DMS79 treated with DMSO at 0.1 percent for 48 hours (cell line): ENCODE measurements at places on chromosomes 1 and 21.

DNA sequence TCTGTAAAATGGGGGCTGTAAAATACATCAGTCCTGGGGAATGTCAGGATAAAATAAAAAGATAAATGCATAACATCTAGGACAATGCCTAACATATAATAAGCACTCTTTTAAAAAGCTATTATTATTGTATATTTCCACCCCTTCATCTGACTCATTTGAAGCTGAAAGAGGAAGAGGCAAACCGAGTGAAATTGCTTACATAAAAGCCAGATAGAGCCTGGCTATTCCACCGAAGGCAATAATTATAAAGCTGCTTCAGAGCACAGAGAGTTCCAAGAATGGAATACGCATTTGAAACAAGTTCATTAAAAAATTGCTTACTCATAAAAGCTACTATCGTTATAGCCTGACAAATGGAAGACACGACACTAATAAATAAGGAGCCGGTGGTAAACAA is 186.1 kb upstream of the CAMK1G start:
- DNase-seq, result no peak

DNA sequence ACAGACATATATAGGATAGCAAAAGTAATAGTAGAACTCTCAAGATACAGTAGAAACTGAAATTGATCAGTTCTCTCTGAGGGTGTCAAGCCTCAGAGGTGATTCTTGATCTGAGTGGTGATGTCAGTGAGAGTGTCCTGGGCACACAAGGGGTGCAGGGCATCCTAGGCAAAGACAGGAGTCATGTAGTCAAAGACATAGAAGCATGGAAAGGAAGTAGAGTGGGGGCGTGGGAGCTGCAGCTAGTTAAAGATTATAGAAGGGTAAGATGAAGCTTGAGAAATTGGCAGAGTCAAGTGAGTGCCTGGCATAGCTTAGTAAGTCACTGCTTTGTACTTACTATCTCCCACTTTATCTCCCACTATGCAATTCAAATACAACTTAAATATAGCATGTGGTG is 22.8 kb downstream of the CDC7 start:
- no peak for DNase-seq

- no peak for DNase-seq
Observed at GRCh38 chr1:160781914-160782689, 13.9 kb upstream of the LY9 start.

GRCh38 chr1:42178249-42178648 is 13.7 kb upstream of the GUCA2A start:
- DNase-seq, result peak; percentile 55

DNA sequence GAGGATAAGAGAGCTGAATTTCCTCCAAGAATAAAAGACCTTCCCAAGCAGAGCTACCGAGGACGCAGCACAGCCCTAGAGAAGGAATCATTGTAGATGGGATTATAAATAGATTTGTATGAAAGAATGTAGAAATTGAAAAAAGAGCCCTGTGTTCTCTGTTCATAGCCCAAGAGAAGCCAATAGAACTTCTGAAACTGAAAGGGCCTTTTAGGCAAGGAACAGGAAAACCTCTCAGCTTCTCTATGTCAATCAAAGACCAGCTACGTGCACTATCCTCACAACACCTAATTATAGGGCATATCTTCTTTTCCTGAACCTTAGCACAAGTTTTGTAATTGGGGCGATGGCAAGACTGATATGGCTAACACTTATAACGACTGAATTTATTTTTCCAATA is 192.4 kb upstream of the RNPC3 start:
- DNase-seq, result no peak

DNA sequence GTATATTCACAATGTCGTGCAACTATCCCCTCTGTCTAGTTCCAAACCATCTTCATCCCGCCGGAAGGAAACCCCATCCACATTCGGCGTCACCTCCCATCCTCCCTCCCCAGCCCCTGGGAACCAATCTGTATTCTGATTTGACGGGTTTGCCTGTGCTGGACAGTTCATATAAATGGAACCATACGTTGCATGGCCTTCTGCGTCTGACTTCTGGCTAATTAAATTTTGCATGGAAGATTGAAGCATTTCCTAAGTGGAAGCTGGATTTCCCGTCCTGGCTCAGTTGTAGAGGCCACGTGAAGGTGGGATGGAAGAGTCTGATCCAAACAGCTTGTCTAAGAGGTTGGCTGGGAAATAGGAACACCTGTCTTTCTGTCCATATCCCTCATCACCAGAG is 14.6 kb downstream of the SPSB1 start:
- DNase-seq, result no peak

GRCh38 chr1:184597650-184598357 is 156.9 kb downstream of the EDEM3 start:
- DNase-seq, result no peak

- DNase-seq, result no peak
Observed at GRCh38 chr1:167446966-167447365, 71.4 kb downstream of the CD247 start.

GRCh38 chr1:109828756-109829505 is 65.2 kb upstream of the EPS8L3 start:
- no peak for DNase-seq

DNA sequence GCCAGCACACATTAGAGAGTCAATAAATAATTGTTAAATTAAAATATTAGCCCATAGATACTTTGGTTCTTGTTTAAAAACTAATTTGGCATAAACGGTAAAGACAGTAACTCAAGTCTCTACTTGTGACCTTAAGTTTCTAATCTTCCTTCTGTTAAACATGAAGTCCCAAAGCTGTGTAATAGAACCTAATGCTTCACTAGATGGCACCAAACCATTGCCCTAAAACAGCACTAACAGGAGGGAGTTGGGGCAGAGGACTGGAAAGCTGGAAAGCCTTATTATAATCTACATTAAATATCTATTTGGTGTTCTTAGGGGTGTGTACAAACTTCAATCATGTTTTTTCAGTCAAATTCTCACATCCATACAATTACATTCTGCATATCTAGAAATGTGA is 176.7 kb downstream of the OLFM3 start:
- no peak for DNase-seq

DNA sequence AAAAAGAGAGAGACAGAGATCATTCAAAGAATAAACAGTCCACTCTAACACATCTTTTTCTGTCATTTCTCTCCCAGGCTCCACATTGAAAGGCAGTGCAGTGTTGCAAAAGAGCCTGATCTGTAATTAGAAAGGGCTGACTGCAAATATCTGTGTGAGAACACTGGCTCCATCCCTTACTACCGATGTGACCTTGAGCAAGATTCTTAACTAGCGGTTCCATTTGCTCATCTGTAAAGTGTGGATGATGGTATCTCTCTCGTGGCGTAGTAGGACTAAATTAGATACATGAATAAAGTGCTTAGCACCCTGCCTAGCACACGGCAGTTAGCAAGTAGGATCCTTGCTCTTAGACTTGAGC is 26.9 kb upstream of the SLC44A3 start:
- DNase-seq, result no peak

DNA sequence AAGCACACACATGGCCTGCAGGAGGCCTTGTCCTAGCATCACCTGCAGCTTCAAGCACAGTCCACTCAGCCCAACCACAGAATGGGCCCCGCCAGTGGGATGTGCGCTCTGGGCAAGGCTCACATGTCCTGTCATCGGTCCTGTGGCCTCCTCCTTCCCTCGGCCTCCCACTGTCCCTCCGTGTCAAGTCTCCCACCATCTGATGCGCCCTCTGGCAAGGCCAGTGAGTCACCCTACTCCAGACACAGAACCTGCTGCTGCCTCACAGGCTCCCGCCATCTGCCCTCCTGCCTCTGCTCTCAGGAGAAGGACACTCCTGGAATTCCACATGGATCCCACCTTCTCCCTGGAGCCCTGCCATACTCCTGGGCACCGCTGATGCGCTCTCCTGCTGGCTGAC is 14.2 kb downstream of the KCNAB2 start:
- DNase-seq, result no peak

DNA sequence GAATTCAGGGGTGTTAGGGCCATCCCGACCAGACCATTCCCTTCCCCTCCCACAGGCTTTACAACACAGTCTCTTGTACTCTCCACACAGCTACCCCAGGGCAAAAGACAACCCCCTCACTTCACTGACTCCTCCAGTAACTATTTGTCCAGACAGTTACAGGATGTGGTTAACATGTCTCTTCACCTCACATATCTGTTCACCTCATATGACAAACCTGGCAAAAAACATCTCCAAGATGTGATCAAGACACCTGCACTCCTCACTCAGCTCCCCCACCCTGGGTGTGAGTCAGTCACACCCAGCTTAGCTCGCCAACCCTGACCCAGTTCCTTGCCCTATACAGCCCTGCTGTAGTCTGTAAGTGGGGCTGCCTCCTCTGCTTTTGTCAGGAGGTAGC is 490.5 kb upstream of the CHRM3 start:
- DNase-seq, result no peak

DNA sequence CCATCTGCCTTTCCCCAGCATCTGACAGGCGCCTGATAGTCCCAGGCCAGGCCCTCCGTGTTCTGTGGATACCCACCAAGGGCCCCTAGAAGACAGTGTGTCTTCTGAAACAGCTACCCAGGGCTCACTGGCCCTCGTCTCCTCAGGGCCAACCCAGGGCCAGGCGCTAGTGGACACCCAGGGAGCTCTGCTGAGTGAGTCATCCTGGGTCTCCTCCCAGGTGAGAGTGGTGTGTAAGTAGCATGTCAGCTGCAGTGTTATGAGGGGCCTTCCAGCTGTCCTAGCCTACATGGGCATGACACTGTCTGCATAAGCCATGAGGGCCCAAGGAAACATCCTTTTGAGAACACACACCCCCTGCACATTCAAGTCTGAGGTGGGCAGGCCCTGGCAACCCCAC is 36.7 kb downstream of the CHD5 start:
- no peak for DNase-seq

- no peak for DNase-seq
Observed at GRCh38 chr1:213830371-213830770, 157.4 kb upstream of the PROX1 start.

GRCh38 chr1:21361506-21361905 is 71.2 kb upstream of the ECE1 start:
- no peak for DNase-seq

DNA sequence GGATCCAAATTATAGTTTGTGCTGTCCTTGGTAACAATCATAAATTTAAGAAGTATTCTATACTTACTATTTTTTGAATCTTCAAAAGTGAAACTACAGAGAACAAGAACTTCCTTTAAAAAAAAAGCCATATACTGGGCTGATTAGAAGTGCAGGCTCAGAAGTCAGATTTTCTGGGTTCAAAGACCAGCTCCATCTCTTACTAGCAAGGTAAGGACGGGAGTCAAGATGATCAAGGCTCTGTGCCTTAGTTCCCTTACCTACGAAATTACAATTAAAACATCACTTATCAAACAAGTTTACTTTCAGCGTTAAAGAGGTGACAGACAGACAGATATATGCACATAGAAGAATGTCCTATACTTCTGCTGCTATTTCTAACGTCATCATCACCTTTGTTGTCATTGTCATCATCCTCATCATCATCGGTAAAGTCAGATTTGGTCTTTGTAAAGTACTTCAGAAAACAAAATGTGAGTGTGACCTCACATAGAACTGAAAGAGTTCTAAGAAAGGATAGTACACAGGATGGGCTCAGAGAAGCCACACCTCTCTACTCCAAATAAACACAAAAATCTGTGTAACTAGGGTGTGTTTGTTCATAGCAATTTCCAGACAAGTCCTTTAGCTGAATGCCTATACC is 178.7 kb downstream of the VAV3 start:
- no peak for DNase-seq

DNA sequence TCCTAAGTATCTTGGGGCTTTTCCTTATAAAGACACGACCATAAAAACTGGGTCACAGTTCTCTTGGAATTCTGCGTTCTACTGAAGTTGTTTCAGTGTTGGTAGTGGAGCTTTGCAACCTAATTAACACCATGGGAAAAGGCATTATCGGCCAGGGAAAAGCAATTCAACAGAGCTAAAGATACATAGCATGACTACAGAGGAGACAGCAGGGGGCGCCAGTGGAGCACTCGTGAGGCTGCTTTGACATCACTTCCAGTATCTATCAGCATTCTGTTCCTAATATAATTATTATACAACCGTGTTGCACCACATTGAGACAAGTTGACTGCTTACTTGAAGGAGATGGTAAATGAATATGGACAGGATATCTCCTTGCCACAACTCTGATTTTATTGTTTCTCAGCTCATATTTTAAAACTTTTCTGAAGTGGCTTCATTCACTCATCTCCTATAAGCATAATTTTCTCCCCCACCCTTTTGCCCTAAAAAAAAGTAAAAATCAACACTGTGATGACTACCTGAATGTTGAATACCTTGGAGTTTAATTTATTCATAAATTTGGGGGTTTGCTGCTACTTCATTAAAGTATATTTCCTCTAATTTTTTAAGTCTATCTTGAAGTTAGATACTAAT is 39.4 kb downstream of the ZP4 start:
- no peak for DNase-seq

GRCh38 chr1:204093421-204093717 is 20.5 kb downstream of the SOX13 start:
- DNase-seq, result no peak

- DNase-seq, result no peak
Observed at GRCh38 chr1:236638945-236639344, 34.6 kb upstream of the HEATR1 start.

DNA sequence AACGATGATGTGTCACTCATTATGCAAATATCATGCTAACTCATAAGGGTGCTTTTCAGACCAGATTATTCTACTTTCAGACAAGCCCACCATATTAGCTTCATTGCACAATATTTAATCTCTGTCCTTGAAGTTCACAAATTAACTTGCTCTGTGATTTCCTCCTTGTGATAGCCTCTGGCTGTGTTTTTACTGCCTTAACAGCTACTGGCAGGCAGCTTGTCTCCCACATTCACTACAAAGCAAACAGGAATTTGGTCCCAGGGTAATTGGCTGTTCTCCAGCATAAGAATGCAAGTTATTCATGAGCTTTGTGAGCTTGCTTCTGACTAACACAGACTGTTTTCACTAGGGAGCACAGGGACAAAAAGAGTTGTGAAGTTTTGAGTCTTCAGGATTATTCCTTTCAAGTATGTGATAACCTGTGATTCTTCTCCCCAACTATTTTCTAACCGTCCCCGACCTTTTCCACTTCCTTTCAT is 87.9 kb upstream of the HMCN1 start:
- DNase-seq, result no peak

- DNase-seq, result no peak
Observed at GRCh38 chr1:235366286-235366685, 941 bp upstream of the TBCE start.

GRCh38 chr1:93774707-93775106 is 93.1 kb upstream of the BCAR3 start:
- DNase-seq, result no peak

DNA sequence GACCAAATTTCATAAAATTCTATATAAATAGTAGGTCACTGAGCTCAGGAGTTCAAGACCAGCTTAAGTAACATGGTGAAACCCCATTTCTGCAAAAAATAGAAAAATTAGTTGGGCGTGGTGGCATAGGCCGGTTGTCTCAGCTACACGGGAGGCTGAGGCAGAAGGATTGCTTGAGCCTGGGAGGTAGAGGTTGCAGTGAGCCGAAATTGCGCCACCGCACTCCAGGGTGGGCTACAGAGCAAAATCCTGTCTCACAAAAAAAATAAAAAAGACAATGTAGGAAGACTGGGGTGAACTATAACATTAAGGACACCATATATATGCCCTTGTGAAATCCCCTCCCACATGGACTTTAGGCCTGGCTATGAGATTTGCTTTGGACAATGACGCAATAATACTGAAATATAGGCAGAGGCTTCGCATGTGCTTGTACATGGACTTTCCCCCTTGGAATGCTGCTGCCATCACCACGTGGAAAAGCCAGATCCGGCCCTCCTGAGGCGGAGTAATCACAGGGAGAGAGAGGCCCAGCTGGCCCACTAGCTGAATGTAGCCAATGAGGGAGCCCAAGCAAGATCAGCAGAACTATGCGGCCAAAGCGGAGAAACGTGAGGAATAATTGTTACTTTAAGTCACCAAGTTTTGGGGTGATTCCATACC is 13.1 kb upstream of the USP1 start:
- no peak for DNase-seq
